Uterus (tissue), 4 donors: ENCODE measurements at places on chromosomes 3 and 15.

- no peaks in the 10 kb centered on the region for H3K27me3 ChIP-seq
- DNase-seq = no peak
- H3K27ac ChIP-seq = no peak overlapping the region
- H3K4me3 ChIP-seq = no peak overlapping the region
- H3K36me3 ChIP-seq = no peaks in the 10 kb centered on the region
Measured at GRCh38 chr3:109923431-109923830, 586.1 kb upstream of the DPPA4 start.

GRCh38 chr15:58426501-58426900, 5.3 kb upstream of the LIPC start:
- H3K4me3 ChIP-seq = no peak overlapping the region
- H3K36me3 ChIP-seq = no peaks in the 10 kb centered on the region
- H3K27me3 ChIP-seq = no peaks in the 10 kb centered on the region
- DNase-seq = no peak
- no peak overlapping the region for H3K27ac ChIP-seq
- H3K4me1 ChIP-seq = no peaks in the 10 kb centered on the region

DNA sequence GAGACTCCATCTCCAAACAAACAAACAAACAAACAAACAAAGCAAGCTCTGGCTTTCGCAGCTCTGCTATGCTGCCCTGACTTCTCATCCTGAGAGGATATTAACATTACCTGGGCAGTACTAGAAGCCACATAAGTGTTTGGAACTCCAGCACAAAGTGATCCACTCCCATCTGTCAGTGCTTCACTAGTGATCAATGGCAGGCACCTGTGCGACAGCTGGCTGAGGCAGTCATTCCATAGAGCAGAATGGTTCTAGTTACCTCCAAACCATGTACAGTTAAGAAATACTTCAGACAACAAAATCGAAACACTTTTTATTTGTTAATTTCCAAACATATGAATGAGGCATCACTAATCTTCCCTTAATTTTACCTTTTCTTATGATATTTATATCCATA, 2.8 kb upstream of the MB21D2 start:
- DNase-seq = no peak
- H3K4me3 ChIP-seq = no peak overlapping the region
- peaks cover 6% of the 10 kb centered on the region for H3K4me1 ChIP-seq
- no peaks in the 10 kb centered on the region for H3K36me3 ChIP-seq

DNA sequence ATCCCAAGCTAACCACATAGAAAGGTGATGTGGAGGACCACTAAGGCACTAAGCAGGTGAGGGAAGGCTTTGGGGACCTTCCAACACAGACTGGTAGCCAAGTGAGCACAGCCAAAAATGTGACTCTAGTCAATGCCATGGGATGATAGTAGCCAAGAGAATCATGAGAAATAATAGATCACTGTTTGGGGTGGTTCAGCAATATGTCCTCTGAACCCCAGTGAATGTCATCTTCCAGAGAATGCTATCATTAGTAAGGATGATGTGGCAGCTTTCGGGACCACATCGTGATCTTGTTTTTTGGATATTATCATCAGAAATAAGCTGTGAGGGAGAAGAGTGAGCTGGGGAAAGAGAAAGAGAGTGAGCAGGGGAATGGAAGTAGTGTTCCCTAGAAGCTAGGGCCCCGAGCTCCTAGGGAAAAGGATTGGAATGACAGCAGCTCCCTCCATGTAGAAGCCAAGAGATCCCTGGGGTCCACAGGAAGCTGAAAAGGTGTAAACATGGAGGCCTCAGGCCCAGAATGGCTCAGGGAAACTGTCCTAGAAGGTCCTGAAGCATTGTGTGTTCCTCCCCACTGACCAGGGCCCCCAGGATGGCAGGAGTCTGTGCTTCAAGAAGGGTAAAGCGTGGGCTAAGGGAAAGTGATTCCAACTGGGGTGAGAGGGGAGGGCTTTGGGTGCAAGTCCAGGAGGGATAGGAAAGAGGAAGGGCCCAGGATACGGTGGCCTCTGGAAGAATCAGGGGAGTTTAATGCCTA, 56.6 kb upstream of the KLF13 start:
- no peaks in the 10 kb centered on the region for H3K4me1 ChIP-seq
- DNase-seq = no peak
- no peaks in the 10 kb centered on the region for H3K27me3 ChIP-seq
- no peaks in the 10 kb centered on the region for H3K36me3 ChIP-seq
- H3K27ac ChIP-seq = no peak overlapping the region
- H3K4me3 ChIP-seq = no peak overlapping the region

DNA sequence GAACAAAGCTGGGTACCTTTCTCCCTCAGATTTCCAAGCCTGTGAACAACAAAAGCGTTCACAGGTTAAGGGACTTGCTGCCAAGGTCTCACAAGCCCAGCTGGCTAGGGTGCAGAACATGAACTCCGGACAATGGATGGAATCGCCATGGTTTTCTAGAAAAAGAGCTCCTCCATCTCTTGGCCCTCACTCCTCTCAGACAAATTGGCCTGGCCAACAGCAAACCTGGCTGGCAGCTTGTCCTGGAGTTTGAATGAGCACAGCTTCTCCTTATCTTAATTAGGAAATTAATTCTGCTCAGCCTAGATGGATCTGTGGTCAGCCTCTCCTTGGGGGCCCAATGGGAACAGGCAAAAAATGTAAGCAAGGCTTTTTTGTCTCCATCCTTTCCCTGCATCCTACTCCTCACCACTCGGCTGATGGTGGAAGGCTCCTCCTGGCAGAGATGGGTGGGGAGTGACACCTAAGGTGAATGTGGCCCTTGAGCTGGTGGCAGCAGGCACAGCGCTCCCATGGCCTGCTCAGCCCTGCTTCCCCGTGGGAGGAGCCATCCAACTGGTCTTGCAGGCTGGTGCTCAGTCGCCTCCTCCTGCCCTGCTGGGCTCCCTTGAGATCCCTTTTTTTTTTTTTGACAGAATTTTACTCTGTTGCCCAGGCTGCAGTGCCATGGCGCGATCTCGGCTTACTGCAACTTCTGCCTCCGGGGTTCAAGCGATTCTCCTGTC, 5.8 kb downstream of the KLHL25 start:
- DNase-seq = no peak
- no peaks in the 10 kb centered on the region for H3K27me3 ChIP-seq
- peaks cover 3% of the 10 kb centered on the region for H3K4me1 ChIP-seq
- no peak overlapping the region for H3K27ac ChIP-seq
- no peaks in the 10 kb centered on the region for H3K36me3 ChIP-seq
- no peak overlapping the region for H3K4me3 ChIP-seq

DNA sequence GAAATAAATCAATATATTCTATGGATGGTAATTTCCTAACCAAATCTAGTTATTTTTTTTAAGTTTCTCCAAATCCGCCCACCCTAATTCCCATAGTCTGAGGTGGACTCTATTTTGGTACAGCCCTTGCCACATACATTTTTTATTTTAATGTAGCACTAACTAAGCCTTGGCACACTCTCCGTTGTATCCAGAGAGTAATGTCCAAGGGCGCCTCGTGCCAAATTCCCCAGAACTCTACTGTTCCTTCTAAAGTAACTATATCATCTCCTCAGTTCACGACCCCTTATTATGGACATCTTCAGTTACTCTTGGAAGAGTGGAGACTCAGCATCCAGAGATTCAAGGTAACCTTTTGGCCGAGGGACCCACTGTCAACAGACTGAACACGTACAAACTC, 1.3 kb downstream of the VGLL3 start:
- H3K27ac ChIP-seq = peak overlapping the region; percentile 92
- no peaks in the 10 kb centered on the region for H3K36me3 ChIP-seq
- H3K4me3 ChIP-seq = peak overlapping the region; percentile 62
- H3K27me3 ChIP-seq = no peaks in the 10 kb centered on the region
- H3K4me1 ChIP-seq = no peaks in the 10 kb centered on the region

- no peak overlapping the region for H3K27ac ChIP-seq
- no peaks in the 10 kb centered on the region for H3K36me3 ChIP-seq
- H3K4me3 ChIP-seq = no peak overlapping the region
- no peaks in the 10 kb centered on the region for H3K27me3 ChIP-seq
- DNase-seq = peak; percentile 60
Measured at GRCh38 chr3:30426293-30426993, 180.0 kb upstream of the TGFBR2 start.

DNA sequence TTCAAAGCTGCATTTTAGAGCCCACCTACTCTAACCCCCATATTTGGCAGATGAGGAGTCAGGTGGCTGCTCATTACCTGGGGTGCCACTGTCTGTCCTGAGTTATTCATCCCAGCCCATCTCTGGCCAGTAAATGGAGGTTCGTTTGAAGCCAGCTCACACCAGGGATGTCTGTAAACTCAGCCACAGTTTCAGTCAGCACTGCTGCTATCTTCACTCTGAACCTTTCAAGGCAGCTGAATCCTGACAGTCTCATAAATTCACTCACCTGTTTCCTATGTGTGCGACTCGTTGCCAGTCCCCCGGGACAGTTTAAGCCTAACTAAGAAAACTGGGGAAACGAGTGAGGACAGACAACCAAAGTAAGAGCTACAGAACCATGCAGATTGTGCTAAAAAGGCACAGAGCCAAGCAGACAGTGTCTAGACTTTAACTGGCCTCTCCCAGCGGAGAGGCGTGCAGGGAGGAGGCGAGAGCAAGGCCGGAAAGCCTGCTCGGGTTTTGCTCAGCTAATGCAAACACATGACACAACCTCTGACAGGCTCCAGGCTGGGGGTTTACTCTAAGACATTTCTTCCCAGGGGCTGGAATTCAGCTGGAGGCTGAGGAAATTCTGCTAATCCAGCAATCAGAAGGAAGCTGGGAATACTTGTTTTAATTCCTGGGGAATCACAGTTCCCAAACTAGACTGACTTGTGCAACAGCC, 12.0 kb downstream of the FSTL1 start:
- H3K4me3 ChIP-seq = no peak overlapping the region
- H3K4me1 ChIP-seq = peaks cover 6% of the 10 kb centered on the region
- no peaks in the 10 kb centered on the region for H3K27me3 ChIP-seq
- peak overlapping the region; percentile 2 for H3K27ac ChIP-seq

DNA sequence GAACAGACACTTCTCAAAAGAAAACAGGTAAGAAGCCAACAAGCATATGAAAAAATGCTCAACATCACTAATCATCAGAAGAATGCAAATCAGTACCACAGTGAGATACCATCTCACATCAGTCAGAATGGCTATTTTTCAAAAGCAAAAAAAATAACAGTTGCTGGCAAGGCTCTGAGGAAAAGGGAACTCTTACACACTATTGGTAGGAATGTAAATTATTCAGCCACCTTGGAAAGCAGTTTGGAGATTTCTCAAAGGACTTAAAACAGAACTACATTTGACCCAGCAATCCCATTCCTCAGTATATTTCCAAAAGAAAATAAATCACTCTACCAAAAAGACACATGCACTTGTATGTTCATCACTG, 95.6 kb downstream of the APBA2 start:
- DNase-seq = no peak
- no peak overlapping the region for H3K27ac ChIP-seq
- no peaks in the 10 kb centered on the region for H3K4me1 ChIP-seq
- no peaks in the 10 kb centered on the region for H3K36me3 ChIP-seq
- no peak overlapping the region for H3K4me3 ChIP-seq

DNA sequence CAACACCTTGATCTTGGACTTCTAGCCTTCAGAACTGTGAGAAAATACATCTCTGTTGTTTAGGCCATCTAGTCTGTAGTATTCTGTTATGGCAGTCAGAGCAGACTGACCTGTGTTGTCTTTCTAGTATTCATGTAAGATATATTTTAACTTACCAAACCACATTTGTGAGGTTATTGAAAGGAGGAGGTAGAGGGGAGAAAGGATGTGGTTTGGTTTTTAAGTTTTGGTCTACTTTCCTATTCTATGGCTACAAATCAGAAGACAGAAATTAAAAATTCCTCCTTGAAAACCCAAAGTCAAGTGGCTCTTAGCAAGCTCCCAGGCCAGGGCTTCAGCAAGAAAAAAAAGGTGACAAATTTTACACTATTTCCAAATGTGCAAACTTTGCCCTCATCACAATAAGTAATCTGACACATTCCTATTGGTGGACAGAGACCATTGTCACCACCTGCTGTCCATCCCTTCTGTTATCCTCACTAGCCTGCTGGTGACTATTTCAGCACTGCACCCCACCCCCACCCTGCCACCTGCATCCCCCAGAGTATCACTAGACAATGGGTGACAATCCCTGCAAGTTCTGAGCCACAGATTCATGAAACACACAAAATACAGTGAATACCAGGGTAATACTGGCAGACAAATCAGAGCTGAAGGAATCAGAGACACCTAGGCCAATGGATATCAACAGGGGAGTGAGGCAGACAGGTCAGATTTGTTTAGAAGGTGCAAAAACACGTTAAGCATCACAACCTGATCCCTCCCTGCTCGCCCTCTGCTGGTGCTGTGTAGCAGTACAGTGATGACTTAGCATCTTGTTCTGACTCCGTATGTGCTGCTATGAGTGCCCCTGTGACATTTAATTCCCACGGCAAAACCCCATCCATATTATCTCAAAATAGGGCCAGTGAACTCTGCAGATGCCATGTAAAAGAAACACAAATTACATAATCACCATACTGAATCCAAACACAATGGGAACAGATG, 79.0 kb upstream of the DCLK3 start:
- DNase-seq = no peak
- no peak overlapping the region for H3K27ac ChIP-seq
- no peaks in the 10 kb centered on the region for H3K27me3 ChIP-seq
- H3K36me3 ChIP-seq = no peaks in the 10 kb centered on the region
- no peak overlapping the region for H3K4me3 ChIP-seq

DNA sequence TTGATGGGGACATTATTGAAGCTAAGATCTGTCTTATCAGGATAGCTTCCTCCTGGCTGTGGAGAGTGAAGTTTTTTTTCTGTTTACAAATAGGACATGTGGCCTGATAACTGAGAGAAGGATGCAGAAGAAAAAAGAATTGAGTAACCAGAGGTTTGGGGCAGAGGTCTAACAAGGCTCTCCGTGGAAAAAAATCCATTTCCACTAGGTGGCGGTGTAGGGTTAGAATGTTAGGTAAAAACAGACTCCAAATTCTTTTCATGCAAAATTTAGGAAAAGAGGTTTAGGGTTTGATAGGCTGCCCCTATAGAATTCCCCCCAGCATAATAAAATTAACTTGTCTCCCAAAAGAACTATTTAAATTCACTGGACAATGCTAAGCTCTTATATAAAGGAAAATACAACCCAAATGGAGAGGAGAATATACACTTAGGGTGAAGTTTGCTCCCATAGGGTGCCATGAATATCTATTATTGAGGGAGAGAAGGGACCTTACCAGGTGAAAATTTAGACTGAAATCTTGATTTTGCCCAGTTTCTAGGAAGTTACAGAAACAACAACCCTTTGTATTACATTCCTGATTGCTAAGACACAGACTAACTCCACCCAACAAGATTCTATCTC, 1560.4 kb downstream of the OTOL1 start:
- H3K4me1 ChIP-seq = no peaks in the 10 kb centered on the region
- H3K36me3 ChIP-seq = no peaks in the 10 kb centered on the region
- DNase-seq = no peak
- H3K27me3 ChIP-seq = no peaks in the 10 kb centered on the region
- peak overlapping the region; percentile 63 for H3K27ac ChIP-seq

- peak overlapping the region; percentile 83 for H3K27ac ChIP-seq
- H3K36me3 ChIP-seq = no peaks in the 10 kb centered on the region
- no peaks in the 10 kb centered on the region for H3K27me3 ChIP-seq
- no peak overlapping the region for H3K4me3 ChIP-seq
- DNase-seq = peak; percentile 64
Measured at GRCh38 chr15:68341760-68342725, 64.5 kb downstream of the FEM1B start.
